ENCODE measurements at places on chromosomes 16 and 17.

- DNase-seq: peak; percentile 95
These were observed at the start of the genes DNAAF1 and HSDL1 for GRCh38 chr16:84144859-84145639. DNAAF1 (plus strand) TSS chr16:84145308; CDS start chr16:84145441, 133 bp downstream. HSDL1 (minus strand) TSS chr16:84145177; CDS start chr16:84131321, 13,856 bp downstream.

DNA sequence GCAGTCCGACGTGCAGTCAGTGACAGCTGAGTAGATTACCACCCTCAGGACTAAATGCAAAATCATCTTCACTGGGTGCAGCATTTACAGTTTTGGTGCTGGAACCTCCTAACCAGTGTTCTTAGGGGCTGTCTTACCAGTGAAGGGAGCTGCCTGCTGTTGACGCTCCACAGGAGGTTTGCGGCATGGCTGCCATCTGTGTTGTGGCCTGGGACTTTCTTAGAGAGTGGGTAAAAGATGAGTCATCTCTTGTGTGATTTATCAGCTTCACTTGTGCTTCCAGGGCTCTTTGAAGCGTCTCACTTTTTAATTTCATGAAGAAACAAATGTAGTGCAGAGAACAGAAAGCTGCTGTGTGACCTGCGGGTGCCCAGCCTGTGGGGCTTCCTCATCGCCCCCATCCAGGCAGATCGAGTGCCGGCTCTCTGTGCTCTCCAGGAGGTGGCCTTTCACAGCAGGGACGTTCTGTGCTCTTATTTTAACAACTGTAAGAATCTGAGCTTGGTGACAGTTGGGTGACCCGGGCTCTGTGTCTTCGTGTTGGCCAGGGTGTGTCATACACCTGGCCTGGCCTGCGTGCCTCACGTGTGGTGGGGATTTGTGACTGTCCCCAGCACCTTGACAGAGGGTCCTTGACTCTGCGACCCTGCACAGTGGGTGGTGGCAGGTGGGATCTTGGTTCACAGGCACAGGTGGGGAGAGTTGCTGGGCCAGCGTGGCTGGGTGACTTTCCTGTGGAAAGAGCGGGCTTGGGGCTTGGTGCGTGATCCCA is 24.3 kb upstream of the ZNF750 start:
- DNase-seq: no peak

DNA sequence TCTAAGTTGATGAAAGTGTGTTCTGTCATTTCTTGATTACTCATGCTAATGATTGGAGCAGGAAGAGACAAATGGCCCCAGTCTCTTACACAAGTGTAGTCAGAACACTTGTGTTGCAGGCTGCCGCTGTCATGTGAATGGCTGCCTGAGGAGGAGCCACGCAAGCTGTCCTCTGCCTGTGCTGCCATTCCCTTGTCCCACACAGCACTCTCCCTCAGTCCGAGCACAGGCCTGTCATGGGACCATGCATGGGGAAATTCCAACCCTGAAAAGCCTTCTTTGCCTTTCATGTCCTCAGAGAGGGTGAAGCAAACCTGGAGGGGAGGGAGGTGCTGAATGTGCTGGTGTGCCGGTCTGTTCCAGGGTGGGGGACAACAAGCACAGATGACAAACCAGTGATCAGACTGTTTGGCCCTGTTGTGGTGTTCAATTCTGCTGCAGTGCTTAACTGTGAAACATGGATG is 109.4 kb downstream of the MRTFB start:
- no peak for DNase-seq

DNA sequence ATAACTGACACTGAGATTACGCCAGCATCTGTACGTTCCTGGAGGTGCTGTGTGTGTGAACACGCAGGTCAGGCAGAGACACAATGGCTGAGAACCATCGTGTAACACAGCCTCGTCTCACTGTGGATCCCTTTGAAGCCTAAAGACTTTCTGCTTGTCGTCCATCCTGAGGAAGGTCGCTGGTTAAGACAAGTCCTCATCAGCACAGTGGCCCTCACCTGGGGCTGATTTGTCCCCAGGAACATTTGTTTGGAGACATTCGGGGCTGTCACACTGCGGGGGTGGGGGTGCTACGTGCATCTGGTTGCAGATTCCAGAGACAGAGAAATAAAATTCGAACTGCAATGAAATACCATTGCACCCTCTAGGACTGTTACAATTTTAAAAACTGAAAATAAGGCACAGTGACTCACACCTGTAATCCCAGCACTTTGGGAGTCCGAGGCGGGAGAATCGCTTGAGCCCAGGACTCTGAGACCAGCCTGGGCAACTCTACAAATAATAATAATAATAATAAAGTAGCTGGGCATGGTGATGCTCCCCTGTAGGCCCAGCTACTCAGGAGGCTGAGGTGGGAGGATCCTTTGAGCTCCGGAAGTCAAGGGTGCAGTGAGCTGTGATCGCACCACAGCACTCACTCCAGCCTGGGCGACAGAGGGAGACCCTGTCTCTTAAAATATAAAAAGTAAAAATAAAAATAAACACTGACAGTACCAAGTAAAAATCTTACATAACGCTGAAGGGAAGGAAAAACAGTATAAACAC is 112.0 kb upstream of the METRNL start:
- DNase-seq: no peak

DNA sequence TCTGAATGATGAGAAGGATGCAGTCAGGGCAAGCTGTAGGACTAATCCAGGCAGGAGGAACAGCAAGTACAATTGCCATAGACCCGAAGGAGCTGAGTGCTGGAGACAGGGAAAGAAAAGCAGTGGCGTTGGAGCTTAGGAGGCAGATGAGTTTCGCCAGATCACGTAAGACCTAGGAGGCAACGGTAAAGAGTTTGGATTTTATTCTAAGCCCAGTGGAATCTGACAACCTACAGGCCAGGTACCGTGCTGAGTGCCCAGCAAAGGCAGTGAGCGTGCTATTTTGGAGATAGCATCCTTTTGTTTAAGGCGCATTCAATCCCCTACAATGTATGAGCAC is 1.2 kb downstream of the USP43 start:
- DNase-seq: no peak

DNA sequence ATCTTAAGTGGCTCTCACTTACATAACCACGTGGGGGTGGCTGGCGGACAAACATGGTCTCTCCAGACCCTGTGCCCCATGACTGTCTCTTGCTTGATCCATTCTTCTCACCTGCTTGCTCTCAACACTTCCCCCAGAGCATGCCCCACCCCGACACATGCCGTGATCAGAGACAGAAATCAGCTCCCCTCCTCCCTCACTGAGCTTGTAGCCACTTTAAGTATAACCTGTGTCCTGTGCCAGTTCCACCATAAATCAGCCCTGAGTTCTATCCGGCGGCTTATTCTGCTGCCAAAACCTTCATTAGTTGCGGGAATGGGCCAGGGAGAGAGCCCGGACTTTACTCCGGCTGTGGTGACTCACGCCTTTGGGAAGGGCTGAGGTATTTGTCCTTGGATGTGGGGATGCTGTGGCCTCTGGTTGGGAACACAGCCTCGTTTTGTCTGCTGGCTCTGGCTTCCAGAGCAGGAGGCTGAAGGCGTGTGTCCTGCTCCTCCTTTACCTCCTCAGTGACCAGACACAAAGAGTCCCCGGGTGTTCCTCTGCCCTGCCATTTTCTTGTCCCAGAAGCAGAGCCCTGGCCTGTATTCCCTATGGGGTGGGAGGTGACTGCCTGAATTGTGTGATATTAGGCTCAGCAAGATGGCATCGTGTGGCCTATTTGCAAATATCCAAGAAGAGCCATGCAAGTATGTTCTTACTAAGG is 21.1 kb downstream of the ANKRD40 start:
- DNase-seq: no peak

- no peak for DNase-seq
These were observed 11.5 kb downstream of the UBE2G1 start for GRCh38 chr17:4354862-4355514.

Measured in head of caudate nucleus (tissue), 42 donors.